ENCODE measurements at places on chromosomes 3 and 15.

- no peak for DNase-seq
Observed at GRCh38 chr3:48395714-48396113, 23.7 kb downstream of the FBXW12 start.

DNA sequence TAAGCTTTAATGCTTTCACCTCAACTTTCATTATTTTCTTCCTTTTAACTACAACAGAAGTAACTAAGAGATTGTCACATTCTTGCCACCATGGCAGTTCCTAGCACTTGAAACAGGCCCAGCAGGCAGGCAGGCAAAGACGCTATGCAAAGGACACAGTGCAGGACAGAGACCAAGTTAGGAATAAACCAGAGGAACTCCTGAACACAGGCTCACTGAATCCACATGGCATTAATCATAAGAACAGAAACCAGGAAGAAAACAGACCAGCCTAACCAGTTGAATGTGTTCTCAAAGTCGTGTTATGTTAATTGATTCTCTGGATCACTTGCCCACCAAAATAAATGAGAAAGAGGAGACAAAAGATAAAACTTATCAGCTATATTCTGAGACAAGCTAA lies 397.6 kb downstream of the TBL1XR1 start:
- no peak for DNase-seq

- DNase-seq: no peak
Observed at GRCh38 chr15:41031232-41032078, 78.2 kb downstream of the CHAC1 start.

GRCh38 chr3:9747267-9747666 lies 2.5 kb upstream of the OGG1 start:
- DNase-seq: no peak

DNA sequence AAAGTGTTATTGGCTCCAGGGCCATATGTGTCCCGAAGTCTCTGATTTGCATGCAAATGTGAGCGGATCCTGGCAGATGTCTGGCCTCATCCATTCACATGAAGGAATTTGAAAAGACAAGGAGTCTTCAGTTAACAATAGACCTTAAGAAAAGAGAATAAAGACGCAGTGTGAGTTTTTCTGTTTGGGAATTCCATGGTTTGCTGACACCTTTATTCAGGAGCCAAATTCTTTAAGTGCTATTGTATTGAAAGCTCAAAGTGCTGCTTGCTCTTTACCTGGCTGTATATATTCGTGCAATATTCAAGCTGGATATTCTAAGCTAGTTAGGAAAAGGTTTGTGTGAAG lies 2.2 kb downstream of the LRRN1 start:
- DNase-seq: no peak

- DNase-seq: no peak
Observed at GRCh38 chr3:33250712-33251111, 26.5 kb upstream of the FBXL2 start.

DNA sequence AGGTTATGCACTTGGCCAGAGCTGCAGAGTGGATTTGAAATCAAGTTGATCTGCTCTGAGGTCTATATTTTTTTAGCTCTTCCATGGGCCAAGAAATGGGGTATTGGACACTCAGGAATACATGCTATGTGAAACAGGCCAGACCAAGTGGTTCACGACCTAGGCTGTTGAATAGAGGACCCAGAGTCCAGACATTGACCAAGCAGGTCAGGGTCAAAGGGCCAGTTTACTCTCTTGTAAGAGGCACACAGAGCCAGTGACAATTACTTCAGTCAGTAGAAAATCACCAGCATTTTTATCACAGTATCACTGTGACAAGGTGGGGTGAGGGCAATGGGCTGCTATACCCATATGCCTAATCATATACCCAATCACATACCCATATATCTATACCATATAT lies 320.6 kb upstream of the RORA start:
- DNase-seq: no peak

Measured in type B pancreatic cell (in vitro differentiated cells).